Fibroblast of the conjunctiva (primary cell): ENCODE measurements at places on chromosomes 4 and X.

GRCh38 chr4:22661443-22661842 lies 31.3 kb upstream of the GBA3 start:
- no peak for DNase-seq

DNA sequence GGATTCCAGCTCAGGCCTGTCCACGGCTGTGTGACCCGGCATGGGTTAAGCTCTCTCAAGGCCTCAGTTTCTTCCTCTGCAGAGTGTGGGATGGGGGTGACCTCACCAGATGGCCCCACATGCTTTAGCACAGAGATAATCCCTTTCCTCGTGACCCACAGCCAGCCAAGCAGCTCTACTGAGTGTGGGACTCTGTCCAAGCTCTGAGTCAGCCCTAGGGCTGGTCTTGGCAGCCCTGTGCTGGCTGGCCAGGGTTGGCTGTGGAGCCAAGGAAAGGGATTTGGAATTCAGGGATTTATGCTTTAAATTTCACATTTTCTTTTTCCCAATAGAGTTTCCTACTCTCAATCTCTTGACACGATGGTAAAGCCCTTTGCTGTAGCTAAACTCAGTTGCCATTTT lies 19.7 kb upstream of the SPON2 start:
- peak; percentile 96 for DNase-seq

DNA sequence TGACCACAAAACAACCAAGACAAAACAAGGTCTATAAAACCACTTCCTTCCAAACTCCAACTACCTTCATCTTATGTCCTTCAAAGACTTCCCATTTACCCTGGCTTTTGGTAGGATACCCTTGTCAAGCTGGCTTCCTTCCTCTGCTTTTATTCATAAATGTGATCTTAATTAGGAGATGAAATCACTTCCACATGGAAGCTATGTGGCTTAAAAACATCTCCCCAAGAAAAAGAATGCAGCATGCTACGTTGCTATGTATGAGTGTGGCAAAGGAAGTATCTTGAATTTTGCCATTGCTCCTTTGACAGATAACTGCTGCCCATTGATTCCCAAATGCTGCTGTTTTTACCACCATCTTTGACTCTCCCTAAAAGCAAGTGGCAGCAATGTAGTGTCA lies 46.4 kb upstream of the VEGFD start:
- no peak for DNase-seq

GRCh38 chrX:35809781-35810180 lies 11.6 kb downstream of the MAGEB16 start:
- no peak for DNase-seq

GRCh38 chrX:119954374-119954773 lies 10.8 kb upstream of the NKAP start:
- no peak for DNase-seq

DNA sequence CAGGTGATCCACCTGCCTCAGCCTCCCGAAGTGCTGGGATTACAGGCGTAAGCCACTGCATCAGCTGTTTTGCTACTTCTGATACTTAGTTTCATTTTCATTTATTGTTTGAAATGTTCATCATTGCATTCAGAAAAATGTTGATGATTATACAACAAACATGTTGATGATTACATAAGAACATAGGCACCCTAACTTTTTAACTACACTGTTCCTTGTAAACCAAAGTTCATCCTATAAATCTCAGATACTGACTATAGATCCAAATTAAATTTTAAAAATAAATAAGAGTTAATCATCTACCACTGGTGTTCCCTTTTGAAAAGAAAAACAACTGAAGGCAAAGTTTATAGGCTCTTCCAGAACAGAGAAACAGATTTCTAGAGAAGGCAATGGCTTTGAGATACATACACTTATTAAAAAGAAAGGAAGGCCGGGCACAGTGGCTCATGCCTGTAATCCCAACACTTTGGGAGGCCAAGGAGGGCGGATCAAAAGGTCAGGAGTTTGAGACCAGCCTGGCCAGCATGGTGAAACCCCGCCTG lies 23.4 kb downstream of the TRIM75 start:
- no peak for DNase-seq

DNA sequence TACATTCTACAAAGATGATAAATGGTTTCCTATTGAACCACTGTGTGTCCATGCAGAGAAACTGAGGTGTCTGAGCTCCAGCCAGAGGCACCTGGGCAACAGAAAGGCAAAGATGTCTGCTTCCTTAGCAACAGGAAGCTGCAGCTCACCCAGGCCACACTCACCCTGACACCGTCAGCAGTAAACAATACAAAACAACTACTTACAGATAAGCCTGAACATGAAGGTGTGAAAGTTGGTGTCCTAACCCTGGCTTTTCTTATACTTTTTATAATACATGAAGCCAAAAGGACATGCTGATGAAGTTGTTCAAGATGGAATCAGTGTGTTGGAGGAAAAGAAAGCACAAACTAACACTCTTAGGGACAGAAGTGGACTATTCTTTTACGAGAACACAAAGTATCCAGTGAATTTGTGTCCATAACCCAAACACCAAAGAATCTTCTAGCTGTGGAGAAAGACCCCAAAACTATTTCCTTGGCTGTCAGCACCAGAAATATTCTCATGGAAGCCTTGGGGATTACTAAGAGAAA lies 117.3 kb downstream of the SYNPO2 start:
- DNase-seq: no peak

DNA sequence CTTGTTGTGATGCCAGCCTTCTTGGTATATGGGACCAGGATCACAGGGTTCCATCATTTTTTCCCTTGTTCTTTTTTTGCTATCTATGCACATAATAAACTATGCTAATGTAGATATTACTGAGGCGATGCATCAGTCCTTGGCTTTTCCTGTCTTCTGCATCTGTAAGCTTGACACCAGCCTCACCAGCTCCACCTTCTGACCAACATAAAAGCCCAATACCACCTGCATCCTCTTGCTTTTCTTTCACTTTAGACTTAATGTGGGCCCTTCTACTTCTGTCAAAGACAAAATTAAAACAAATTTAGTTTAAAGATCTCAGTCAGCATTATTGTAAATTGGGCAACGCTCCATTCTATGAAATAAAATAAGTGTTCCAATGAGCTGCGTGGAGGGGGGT lies 1718.8 kb upstream of the PCDH10 start:
- DNase-seq: no peak

DNA sequence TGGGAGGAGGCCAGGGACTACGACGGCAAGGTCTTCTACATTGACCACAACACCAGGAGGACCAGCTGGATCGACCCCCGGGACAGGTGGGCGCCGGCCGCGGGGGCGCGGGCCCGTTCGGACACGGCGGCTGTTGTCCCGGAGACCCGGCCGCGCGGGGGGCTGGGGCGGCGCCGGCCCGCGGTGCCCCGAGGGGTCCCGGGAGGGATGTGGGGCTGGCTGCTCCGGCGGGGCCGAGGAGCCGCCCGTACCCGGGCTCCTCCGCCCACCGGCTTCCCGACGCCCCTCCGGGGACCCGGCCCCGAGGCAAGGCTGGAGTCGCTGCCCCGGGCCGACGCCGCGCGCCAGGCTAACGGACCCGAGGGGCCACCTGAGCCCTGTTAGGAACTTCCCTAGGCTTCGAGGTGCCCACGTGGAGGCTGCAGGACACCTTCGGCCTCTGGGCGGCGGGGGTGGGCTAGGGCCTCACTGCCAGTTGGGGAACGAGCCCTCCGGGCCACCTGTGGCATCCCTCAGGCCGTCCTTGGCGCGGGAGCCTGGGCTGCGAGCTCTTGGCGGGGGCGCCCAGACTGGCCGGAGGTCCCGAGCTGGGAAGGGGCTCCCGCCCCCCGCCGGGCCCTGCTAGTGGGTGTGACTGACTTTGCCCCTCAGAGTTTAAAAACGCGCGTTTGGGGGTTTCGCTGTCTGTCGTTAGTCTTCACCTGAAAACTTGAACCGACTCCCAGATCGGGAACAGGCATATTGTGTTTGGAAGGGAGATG lies 660 bp downstream of the WWC2 start:
- DNase-seq: no peak

DNA sequence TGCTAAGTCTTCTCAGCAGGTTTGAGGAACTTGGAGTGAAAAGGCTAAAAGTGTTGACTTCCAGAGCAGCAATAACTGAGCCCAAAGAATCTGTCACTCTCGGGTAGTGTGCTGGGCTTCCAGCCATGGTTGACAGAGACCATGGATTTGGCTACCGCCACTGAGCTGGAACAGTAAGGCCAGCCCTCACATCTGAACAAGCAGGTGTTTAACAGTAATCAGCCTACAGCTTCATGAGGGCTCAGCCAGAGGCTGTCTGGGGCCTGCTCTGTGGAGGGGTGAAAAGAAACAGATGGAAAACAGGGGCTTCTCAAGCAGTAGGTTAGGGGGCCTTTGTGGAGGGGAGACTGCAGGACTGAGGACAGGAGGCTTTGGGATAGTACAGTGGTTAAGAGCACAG lies 14.9 kb downstream of the RASL11B start:
- DNase-seq: no peak

GRCh38 chrX:130995439-130995838 lies 62.7 kb upstream of the ARHGAP36 start:
- no peak for DNase-seq

DNA sequence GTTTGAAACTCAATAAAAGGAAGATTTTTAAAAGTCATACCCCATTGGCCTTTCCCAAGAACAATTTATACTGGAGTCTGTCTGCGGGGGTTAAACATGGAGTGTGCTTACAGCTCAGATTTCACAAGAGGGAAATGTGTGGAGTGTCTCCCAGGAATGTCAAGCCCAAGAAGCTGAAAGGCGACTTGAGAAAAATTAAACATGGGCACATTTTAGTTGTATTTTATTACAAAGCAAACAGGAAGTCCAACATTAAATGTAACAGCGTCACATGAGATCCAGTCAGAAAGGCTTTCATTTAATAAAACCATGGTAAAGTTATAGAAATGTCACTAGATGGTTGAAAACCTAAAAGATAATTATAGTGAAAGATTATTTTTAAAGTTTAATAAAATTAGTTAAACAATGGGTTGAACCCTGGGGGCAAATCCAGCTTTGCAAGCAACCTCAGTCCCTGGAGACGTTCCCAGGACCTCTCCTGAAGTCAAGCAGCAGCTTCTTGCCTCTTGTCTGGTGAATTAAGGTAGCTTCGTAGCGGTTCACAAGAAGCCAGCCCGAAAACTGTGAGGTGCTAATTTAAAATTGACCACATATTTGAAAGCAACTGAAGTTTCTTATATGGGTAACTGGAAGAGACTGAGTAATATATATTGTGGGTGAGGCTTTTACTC lies 168.4 kb upstream of the EDNRA start:
- no peak for DNase-seq

GRCh38 chr4:66404141-66404540 lies 733.9 kb upstream of the EPHA5 start:
- DNase-seq: no peak

DNA sequence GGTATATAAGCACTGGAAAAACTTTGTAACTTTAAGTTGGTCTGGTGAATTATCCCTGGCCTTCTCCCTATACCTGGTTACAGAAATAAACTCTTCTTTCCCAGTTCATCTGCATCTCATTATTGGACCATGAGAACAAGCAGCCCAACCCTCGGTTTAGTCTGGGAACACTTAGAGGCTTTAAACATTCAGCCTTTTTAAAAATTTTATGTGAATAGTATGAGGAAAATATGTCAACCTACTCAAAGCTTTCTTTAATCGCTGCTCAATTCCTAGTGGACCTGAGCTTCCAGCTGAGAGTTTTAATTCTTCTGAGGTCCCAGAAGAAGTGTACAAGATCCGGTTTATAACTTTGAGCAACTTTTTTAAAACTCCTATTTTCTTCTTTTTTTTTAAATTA lies 358.6 kb upstream of the NOCT start:
- DNase-seq: no peak

DNA sequence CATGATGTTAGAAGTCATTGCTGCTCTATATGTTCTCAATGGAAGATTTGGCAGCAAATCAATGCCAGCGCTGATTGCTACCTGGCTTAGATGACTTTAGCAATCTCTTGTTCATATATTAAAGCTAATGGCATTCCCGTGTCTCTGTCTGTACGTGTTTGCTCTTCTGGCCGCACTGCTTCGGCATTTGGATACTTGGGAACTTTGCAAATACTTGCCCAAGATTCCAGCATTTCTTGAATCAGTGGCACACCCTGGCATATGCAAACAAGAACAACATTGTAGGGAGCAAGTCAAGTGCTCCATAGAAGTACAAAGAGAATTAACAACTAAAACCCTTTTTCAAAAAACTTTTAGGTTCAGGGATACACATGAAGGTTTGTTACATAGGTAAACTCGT lies 128.9 kb upstream of the TMEM164 start:
- DNase-seq: no peak

GRCh38 chr4:80926891-80927290 lies 103.6 kb upstream of the BMP3 start:
- no peak for DNase-seq
